ENCODE measurements at places on chromosomes 13 and 19. TPM values are rescaled to one million over a fixed set of nuclear protein-coding genes. Genes with fewer than 3 reads are reported as not detected.

ZNF560 gene
- not detected for total RNA-seq

EPSTI1 gene
- 13.6 TPM for total RNA-seq

LPAR2 gene
- 11.7 TPM for total RNA-seq

MIER2 gene
- total RNA-seq = 26.4 TPM

GRCh38 chr19:18419195-18419698 is at the start of gene SSBP4:
Gene SSBP4 (plus strand): TSS chr19:18419398. CDS start chr19:18419649, 251 bp downstream.
- H3K4me1 ChIP-seq = no peaks in the 10 kb centered on the region
- DNase-seq = peak; percentile 85
- H3K36me3 ChIP-seq = no peaks in the 10 kb centered on the region
- H3K27me3 ChIP-seq = no peaks in the 10 kb centered on the region
- H3K27ac ChIP-seq = no peak within 1 kb of the TSS

DNA sequence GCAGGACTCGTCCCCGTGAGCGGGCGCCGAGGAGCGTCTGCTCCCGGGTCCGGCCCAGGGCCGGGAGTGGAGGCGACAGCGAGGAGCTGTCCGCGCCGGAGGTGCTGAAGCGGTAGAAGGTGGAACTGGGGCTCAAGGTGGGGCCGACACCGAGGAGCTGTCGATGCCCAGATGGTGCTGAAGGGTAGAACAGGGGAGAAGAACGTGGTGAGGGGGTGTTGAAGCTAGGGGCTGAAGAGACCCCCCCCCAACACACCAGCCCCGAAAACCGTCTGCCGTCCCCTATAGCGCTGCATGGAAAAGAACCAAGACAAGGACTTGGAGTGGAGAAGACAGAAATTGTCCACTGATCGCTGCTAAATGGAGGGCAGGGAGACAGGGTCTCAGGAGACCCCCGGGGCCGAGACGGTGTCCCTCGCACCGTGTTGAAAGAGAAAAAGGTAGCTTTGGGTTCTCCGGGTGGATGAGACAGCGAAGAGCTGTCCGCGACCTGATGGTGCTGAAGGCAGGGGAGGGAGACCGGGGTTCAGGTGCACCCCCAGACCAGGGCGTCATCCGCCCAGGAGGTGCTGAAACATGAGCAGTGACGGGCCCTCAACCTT is 7.1 kb upstream of the PDE4C start:
- H3K36me3 ChIP-seq = no peaks in the 10 kb centered on the region
- no peak overlapping the region for H3K4me3 ChIP-seq
- no peak overlapping the region for H3K27ac ChIP-seq
- H3K4me1 ChIP-seq = no peaks in the 10 kb centered on the region
- no peaks in the 10 kb centered on the region for H3K27me3 ChIP-seq

DLL3 gene
- not detected for total RNA-seq

- H3K27ac ChIP-seq = no peak overlapping the region
- no peaks in the 10 kb centered on the region for H3K27me3 ChIP-seq
- no peaks in the 10 kb centered on the region for H3K4me1 ChIP-seq
- no peaks in the 10 kb centered on the region for H3K36me3 ChIP-seq
Measured at GRCh38 chr19:2278459-2279158, 3.4 kb downstream of the PEAK3 start.

GRCh38 chr19:10520652-10521318 is 3.5 kb upstream of the S1PR5 start:
- H3K27ac ChIP-seq = no peak overlapping the region
- no peaks in the 10 kb centered on the region for H3K27me3 ChIP-seq
- no peak overlapping the region for H3K4me3 ChIP-seq
- no peaks in the 10 kb centered on the region for H3K4me1 ChIP-seq
- no peak for DNase-seq

- no peak overlapping the region for H3K4me3 ChIP-seq
- H3K27ac ChIP-seq = no peak overlapping the region
- no peaks in the 10 kb centered on the region for H3K27me3 ChIP-seq
- no peak for DNase-seq
Measured at GRCh38 chr19:48950830-48951519, 3.7 kb upstream of the BAX start.

GRCh38 chr19:2811221-2811722 is 8.4 kb upstream of the ZNF554 start:
- no peaks in the 10 kb centered on the region for H3K4me1 ChIP-seq
- H3K27ac ChIP-seq = no peak overlapping the region
- DNase-seq = no peak
- H3K4me3 ChIP-seq = no peak overlapping the region

SULT2B1 gene
- not detected for total RNA-seq

DNA sequence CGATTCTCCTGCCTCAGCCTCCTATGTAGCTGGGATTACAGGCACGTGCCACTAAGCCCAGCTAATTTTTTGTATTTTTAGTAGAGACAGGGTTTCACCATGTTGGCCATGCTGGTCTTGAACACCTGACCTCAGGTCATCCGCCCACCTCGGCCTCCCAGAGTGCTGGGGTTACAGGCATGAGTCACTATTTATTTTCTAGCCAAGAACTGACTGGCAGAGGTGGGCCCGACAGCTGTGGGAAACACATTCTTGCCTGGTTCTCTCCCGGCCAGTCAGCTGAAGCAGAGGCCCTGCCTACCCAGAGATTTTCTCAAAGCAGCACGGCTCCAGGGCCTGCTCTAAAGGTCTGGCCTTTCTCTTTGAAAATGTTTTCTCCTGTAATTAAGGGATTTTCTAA is 108.0 kb downstream of the KCTD15 start:
- H3K36me3 ChIP-seq = no peaks in the 10 kb centered on the region
- DNase-seq = peak; percentile 75
- no peak overlapping the region for H3K4me3 ChIP-seq
- H3K4me1 ChIP-seq = no peaks in the 10 kb centered on the region
- H3K27me3 ChIP-seq = no peaks in the 10 kb centered on the region
- no peak overlapping the region for H3K27ac ChIP-seq

- no peak overlapping the region for H3K4me3 ChIP-seq
- no peaks in the 10 kb centered on the region for H3K4me1 ChIP-seq
- H3K27me3 ChIP-seq = no peaks in the 10 kb centered on the region
Measured at GRCh38 chr13:95019886-95020285, 281.4 kb downstream of the ABCC4 start.

DNA sequence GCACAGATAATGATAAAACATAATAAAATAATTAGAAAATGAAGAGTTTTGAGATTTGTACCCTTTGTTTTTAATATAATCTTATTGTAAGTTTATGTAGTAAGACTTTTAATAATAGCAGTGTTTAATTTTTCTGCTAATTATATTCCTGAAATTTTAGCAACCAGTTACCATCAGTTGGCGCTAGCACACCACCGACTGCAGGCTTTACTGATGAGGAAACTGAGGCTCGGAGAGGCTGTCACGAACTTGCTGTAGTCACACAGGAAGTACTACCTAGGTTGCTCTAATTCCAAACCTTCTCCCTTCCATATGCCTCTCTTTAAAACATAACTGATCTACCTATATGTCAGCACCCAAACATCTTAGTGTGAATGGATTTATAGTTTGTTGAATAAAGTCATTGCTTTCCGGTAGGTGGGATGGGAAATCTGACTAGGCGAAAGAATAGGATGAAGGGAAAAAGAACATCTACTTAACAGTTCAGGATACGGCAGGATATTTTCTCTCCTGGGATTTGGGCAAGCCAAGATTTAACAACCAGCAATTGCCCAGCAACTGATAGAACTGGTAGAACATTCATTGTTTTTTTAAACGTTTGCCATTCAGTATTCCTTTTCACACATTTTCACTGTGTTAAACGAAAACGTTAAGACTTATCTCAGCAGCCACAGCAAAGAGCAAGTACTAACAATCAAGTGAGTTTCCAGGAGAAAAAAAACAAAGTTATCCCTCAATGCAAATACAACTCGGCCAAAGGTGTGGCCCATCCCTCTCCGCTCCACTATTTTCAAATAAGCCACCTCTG is 822 bp upstream of the RFXAP start:
- H3K27ac ChIP-seq = no peak overlapping the region
- H3K4me1 ChIP-seq = peaks cover 3% of the 10 kb centered on the region
- H3K36me3 ChIP-seq = no peaks in the 10 kb centered on the region
- DNase-seq = no peak

UPF1 gene
- 75.6 TPM for total RNA-seq
